BJ (cell line): ENCODE measurements at places on chromosomes 16 and 17.

GRCh38 chr16:72927199-72928089 lies 120.5 kb downstream of the ZFHX3 start:
- peak; percentile 31 for DNase-seq

DNA sequence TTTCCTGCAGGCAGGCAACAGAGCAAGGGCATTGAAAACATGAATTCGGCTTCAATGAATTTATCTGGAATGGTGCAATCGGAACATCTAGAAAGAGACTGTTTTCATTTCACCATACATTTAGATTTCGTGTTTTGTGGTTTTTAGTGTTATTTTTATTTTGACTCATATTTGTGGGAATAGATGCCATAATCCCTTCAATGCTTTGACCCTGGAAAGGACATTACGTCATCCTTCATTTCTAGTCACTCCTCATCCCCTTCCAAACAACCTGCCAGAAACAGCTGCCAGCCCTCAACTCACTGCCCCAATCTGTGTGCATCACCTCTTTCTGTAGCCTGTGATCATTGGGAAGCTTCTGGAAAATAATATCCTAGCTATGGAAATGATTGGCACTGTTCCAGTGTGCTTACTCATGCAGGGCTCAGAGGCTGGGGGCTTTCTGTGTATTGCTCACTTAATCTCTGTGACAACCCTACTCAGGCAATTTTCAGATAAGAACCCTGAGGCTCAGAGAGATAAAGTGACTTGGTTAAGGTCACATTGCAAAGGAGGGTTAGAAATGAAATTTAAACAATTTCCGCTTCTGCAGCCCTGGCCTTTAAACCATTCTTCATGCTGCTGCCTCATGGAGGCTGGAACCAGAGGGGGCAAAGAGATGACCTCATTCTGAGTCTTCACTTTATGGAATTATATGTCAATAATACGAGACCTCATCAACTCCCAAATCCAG lies 9.5 kb upstream of the KSR1 start:
- DNase-seq = peak; percentile 30

- DNase-seq = no peak
Observed at GRCh38 chr16:81786868-81787267, 7.8 kb downstream of the PLCG2 start.

GRCh38 chr17:36600936-36601302 lies 464 bp upstream of the MRM1 start:
- DNase-seq = no peak

DNA sequence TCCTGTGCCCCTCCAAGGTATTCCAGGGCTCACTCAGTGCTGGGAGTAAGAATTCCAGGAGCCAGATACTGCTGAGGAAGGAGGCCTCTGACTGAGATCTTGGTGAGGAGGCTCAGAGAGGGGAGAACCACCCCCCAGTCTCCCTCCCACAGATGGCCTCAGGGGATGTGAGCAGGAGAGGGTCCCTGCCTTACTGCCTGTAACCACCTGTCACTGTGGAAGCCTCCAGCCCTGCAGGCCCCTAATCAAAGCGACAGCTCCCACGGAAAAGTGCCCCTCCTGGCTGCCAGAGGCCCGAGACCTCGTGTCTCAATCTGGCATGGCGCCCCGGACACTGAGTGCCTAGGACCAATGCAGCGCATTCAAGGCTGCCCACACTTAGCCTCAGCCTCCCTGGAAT lies 7.7 kb upstream of the C17orf113 start:
- no peak for DNase-seq

GRCh38 chr16:27564224-27564623 lies 14.3 kb downstream of the KATNIP start:
- DNase-seq = no peak

DNA sequence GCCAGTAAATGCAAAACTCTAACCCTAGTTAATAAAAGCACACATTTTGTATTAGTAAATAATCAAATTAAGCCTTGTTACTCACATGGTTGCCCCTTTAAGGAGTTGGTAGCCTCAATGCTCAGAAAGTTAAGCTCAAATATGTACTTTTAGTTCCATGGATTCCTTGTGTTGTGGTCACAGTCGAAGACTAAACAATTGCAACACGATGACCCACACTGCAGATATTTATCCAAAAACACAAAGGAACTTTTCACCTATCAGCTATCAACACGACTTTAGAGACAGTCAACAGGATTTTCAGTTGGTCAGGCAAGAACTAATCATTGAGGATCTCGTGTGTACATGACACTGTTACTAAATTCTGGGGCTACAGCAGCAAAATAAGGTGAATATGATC lies 47.4 kb upstream of the NUDT7 start:
- no peak for DNase-seq

DNA sequence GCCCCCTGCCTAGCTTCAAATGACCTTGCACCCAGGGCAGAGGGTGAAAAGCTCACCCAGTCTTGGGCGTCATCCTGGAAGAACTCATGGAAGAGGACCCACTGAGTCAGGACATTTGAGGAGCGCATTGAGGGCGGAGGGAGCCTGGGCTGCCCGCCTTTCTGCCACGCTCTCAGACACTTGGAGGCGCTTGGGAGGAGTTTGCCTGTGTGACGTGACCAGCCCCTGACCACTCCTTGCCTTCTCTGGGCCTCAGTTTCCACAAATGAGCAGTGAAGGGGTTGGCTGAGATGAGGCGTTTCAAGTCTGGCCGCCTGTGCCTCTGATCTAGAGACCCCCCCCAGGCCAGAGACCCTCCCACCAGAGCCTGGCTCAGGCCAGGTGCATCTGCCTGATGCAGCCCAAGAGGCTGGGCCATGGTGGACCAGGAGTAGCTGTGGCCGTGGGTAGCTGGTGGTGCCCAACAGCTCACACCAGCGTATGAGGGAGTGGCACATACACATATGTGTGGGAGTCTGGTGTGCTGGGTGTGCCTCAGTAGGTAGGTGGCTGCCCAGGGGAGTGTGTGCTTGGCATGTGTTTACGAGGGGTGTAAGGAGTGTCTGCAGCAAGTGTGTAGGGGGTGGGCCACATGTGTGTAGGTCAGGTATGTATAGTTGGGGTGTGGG lies 80.2 kb upstream of the TOB1 start:
- DNase-seq = no peak

DNA sequence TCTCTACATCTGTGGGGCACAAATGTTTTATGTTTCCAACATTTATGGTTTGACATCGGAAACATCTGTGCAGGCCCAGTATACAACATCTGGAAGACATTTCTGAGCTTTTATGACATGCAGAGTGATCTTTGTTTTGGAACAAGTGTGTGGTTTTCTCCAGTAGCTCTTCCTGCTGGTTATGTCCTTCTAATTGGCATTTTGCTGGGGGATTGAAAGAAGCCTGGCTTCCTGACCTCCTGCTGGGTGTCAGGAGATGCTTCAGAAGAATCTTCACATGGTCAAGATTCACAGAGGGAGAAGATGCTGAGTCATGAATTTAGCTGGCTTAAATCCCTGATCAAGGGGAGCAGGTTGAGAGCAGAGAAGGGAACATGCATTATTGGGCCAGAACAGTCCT lies 279.5 kb upstream of the MYOCD start:
- peak; percentile 37 for DNase-seq

DNA sequence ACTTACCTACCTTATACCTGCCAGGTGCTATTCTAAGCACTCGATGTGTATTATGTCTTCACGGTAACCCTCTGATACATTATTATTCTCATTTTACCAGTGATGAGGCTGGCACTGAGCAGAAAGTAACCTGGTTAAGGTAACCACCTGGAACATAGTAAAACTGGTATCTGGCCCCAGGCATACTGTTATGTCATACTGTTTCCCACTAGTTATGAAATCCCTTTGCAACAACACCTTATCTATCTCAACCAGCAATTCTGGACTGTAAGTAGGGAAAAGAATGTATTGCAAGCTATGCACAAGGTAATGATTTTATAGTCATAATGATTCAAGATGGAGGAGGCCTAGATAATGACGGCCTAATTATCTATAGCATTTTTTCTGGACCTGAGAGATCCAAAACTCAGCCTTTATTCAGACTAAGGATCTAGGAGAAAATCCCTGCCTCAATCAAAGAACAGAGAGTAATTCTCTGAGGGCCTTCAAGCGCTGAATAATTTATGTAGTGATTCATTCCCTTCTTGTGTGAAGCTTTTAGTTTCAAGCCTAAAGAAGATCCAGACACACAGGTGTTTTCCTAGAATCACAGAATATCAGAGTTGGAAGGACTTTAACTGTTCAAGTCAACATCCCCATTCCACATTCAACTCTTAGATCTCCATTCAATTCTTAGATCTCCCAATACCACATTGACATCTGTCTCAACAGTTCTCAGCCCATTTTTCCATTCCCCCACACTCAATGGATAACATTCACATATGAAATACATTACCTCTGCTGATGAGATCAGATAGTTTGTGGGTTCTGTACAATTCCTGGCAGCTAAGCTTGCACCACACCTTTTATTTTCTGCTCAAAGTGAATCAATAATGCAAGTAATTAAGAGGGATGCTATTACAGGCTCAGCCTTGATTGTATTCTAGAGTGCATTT lies 14.9 kb upstream of the MMD start:
- no peak for DNase-seq

GRCh38 chr16:64892835-64893785 lies 228.8 kb downstream of the CDH11 start:
- DNase-seq = peak; percentile 89

- DNase-seq = no peak
Observed at GRCh38 chr17:18224053-18224386, 1.4 kb upstream of the LLGL1 start.

- DNase-seq = no peak
Observed at GRCh38 chr17:48981927-48982539, 13.6 kb upstream of the GIP start.

DNA sequence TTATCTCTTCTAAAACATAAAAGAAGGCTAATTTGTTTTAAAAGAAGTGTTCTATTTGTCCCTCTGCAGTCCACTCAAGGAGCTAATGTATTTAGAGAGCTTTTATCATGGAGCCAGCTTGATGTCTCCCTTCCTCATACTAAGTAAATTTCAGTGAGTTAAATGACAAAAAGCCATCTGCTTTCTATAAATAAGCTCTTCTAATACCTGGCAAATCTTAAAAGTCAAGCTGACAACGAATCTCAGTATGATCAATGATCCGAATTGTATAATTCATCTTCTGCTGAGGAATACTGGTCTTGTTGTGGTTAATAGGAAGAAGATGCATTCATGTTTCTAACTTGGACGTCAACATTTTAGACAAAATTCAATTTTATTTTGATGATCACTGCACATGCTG lies 1390.7 kb downstream of the CDH8 start:
- no peak for DNase-seq

- DNase-seq = no peak
Observed at GRCh38 chr16:78224342-78224741, 124.9 kb downstream of the WWOX start.

- no peak for DNase-seq
Observed at GRCh38 chr17:50830352-50830751, 5.0 kb upstream of the WFIKKN2 start.

GRCh38 chr17:3398310-3398709 lies at the start of gene OR1E1:
TSS of gene OR1E1 (minus strand) at chr17:3398410. CDS start at chr17:3398410, 0 bp downstream.
- DNase-seq = no peak

DNA sequence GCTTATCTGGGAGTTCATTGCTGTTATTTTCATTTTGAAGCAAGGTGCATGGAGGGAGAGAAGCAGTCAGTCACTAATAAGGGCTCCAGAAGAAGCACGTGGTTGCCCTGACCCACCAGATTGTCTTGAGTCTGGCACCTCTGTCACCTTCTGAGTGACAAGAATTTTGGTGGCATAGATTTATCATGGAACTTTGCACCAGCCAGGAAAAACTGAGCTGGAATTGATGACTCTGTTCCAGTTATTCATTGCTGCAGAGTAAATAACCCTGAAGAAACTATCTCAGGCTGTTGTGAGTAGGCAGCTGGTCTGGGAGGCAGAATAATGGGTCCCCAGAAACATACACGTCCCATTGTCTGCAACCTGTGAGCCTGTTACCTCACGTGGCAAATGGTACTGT lies 44.8 kb downstream of the HSD17B2 start:
- DNase-seq = no peak

- DNase-seq = no peak
Observed at GRCh38 chr16:24041834-24042631, 206.2 kb downstream of the PRKCB start.

- DNase-seq = no peak
Observed at GRCh38 chr17:66567234-66568170, 265.1 kb downstream of the PRKCA start.

GRCh38 chr16:89026121-89026612 lies 49.2 kb upstream of the CBFA2T3 start:
- DNase-seq = no peak

DNA sequence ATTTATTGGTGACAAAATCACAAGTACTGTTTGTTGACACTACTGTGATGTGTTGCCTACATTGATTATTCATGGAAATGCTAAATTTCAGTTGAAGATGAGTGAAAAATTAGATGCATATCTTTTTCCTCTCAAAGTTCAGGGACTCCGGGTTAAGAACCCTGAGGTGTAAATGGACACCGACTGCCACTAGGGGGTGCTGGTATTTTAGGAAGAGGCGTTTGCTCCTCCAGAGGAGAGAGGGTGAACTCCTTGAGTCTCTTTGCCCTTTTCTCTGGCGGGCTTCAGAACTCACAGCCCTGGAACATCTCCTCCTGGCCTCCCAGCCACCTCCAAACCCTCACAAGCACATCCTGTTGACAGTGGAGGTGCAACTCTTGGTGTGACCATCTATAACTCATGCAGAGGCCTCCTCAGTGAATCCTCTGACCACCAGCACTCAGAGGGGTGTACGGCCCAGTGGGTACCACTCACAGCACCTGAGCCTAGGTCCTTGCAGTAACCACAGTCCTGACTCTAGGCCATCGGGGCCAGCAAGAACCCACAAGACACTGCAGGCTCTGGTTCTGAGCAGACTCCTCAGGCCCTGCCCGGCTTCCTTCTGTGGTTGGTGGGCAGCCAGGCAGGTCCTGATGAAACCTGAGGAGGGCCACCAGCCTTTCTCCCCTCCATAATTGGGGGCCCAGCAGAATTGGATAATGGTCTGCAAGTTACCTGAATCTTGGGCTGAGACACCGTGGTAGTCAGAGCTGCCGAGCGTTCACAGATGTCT lies 26.2 kb upstream of the PIK3R5 start:
- DNase-seq = no peak

DNA sequence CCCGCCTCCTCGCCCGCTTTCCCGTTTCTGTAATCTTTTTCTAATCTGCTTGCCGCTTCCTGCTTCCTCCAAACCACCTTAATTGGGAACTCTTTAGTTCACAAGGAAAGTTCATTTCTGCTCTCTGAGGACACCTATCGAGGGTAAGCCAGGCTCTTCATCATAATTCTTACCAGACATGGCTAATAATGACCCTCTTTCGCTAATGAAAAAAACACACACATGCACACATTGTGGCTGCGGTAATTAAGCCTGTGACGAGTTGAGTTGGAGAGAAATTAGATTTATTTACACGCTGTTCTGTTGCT lies 100.6 kb downstream of the ZNF423 start:
- no peak for DNase-seq
